ENCODE measurements at places on chromosomes 3 and 15.

- DNase-seq = no peak
Observed at GRCh38 chr3:29555590-29555989, 274.7 kb downstream of the RBMS3 start.

GRCh38 chr3:148681080-148681479, 16.6 kb upstream of the AGTR1 start:
- no peak for DNase-seq

DNA sequence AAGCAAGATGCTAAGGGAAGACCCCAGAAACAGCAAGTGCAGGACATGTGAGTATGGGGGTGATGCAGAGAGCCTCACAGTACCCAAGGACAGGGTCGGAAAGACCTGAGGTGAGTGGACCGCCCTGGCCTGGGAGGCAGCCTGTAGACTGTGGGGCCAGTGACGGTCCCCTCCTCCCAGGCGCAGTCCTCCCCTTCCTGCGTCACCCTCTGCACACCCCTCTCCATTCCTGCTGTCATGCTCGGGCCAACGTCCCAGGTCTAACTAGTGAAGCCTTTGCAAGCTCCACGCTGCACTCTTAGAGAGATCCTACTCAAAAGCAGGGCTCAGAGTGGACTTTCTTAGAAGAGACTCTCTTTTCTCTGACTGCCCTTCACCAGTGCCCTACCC, 41.6 kb downstream of the TM2D3 start:
- no peak for DNase-seq

DNA sequence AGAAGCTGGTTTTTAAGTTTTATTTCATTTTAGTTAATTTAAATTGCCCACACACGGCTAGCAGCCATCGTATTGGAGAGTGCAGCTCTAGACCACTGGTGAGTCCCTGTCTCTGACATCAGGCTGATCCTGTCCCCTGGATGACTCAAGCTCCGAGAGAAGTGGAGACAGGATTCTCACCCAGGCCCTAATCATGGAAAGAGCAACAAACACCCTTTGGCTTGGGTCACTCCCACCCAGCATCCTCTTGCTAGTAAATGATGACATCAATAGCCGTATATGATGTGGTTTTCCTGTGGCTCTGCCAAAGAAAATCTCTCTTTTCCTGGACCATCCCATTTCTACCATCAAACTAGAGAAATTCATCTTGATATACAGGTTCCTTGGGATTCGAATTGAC, 182.2 kb downstream of the NTRK3 start:
- no peak for DNase-seq

All from right forelimb (tissue), 1 donor.